ENCODE measurements at places on chromosomes 3 and 15.
A peak's percentile ranks its signal among the peaks of the same experiment; 100 is the strongest.

DNA sequence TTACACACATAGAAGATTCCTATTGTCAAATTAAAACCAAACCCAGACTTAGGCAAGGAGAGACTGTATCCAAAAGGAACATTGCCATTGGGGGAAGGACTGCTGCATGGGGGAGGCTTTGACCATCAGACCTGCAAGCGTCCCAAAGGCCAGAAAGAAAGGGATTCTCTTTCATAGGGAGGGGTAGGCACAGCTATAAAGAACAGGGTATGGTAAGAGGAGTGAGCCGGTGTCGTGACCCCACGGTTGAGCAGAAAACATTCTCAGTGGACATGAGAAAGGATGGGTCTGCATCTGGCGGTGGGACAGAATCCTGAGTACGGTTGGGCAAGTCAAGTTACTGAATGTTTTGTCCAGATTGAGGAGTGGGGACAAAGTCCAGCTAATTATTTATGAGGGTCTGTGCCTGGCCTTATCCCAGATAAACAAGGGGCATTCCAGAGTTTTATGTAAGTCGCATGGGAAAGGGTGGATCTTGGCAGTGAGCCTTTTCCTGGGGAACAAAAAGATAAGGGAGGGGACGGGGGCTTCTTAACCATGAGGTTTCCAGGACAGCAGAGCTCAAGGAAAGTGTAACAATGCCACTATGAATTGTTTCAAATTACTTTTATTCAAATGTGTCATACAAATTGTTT is 357.8 kb downstream of the OCA2 start:
- no peak for DNase-seq

GRCh38 chr3:188721990-188722389 is 449.8 kb upstream of the TPRG1 start:
- DNase-seq, result no peak

GRCh38 chr15:74252291-74252690 is 16.2 kb downstream of the CCDC33 start:
- no peak for DNase-seq

DNA sequence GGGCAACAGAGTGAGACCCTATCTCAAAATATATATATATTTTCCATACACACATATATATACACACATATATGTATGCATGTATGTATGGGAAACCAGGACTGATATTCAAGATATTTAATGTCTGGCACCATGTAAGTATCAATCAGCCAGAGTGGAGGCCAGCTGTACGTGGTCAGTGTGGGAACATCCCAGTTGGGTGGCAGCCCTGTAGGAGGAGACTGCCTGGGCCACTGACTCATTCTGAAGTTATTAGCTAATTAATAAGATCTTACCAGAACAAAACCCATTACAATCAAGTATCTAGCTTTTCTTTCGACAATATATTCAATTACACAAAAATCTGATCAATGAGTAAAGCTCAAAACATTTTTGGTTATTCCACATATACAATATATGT is 85.1 kb upstream of the OCA2 start:
- no peak for DNase-seq

DNA sequence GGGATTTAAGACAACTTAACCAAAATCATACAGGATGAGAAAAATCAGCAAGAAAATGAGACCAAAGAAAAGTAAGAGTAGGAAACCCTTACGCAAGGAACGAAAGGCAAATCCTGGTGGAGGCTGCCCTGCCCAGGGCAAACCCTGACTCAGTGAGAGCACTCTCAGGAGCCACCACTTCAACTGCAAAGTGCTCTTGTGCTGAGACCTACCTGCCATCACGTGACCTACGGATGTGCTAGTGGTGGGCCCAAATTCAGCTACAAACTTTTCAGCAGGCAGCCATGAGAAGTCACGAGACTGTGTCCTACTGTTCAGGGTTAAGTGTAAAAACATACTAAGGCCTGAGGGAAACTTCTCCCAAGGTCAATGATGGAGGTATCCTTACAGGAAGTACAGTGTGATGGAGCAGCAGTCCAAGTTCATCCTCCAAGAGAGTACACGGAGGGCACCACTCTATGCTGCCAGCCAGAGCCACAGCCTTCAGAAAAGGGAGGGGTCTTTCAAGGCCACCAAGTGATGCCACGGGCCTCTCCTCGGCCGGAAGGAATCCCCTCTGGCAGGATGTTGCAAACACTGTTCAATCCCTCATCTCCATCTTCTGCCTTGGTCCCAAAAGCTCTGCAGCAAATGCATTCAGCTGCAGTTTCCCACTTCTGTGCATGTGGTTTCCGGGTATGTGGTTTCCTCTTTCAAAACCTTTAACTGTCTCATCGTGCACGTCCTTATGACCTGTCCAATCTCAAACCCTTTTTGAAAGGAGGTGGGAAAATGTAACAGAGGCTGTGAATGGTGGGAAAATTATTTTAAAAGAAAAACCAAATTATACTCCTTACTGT is 9.5 kb downstream of the CHSY1 start:
- peak; percentile 84 for DNase-seq

- no peak for DNase-seq
Measured at GRCh38 chr3:12750658-12751071, 8.4 kb downstream of the TMEM40 start.

GRCh38 chr3:151909681-151910405 is 36.4 kb downstream of the SUCNR1 start:
- no peak for DNase-seq

DNA sequence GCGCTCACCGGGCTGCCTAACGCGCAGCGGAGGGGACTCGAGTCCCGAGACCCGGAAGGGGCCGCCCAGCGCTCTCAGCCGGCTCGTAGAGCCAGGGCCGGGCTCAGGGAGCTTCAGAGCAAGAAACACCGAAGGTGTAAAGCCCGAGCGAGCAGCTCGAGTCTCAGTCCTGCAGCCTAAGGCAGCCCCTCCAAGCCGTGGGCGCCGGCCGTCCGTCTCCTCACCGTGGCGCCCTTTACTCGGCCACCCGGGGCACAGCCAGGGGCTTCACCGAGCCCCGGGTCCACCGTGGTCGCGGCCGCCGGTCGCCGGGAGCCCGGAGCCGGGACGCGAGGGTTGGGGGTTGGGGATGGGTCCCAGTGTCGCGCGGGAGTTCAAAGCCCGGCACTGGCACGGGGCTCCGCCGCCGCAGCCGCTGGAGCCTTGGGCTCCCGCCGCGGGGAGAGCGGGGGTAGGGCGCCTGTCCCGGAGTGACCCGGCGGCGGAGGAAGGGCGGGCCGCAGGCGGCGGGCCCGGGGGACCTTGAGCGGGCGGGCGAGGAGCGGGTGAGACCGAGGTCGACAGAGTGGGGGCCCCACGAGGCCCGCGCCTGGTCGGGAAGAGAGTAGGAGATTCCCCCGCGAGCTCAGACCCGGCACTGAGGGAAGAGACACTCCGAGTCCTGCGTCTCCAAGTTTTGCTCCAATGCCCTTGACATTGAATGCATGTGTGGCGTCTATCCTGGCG is 26.9 kb upstream of the THRB start:
- no peak for DNase-seq
